ENCODE measurements at places on chromosomes 6 and 20. TPM values are rescaled to one million over a fixed set of nuclear protein-coding genes. Genes with fewer than 3 reads are reported as not detected.
A peak's percentile ranks its signal among the peaks of the same experiment; 100 is the strongest.

The KCNS1 gene
- total RNA-seq = not detected

GRCh38 chr20:13118676-13119075 is 102.4 kb upstream of the ISM1 start:
- H3K4me1 ChIP-seq = no peaks in the 10 kb centered on the region
- H3K27me3 ChIP-seq = no peaks in the 10 kb centered on the region
- H3K4me3 ChIP-seq = no peak overlapping the region
- H3K27ac ChIP-seq = no peak overlapping the region
- DNase-seq = no peak

The CD93 gene
- 1.1 TPM for total RNA-seq

DNA sequence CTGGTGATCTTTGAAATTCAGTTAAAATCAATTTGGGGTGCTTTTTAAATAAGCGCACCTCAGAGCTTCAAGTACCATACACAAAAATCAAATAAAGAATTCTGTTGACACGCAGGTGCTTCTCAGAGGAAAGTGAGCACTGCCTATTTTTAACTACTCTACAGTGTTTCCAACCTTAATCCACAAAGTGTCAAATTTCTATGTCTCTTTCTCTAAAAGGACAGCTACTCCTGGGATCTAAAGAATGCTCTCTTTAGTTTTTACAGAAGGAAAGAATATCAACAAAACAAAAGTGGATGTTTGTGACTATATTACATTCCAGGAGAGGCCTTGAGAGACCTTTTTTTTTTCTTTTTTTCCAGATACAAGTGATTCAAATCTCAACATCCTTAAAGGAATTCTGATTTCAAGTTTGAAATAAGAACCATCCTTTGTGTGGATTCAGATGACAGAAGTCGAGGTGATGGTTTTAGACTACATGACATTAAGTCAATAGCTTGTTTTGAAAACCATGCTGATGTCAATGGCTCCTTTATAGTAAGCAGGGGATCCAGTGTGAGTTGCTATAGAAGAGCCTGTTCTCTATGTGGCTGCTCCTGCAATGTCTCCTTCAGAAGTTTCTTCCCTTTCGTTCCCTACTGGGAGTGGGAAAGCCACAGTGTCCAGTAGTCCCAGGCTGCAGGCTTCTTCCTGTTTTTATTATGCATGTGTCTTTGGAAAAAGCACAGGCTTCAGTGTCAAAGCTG is 67.2 kb upstream of the DEFB112 start:
- no peaks in the 10 kb centered on the region for H3K4me1 ChIP-seq
- no peaks in the 10 kb centered on the region for H3K36me3 ChIP-seq
- no peaks in the 10 kb centered on the region for H3K27me3 ChIP-seq
- no peak overlapping the region for H3K4me3 ChIP-seq

DNA sequence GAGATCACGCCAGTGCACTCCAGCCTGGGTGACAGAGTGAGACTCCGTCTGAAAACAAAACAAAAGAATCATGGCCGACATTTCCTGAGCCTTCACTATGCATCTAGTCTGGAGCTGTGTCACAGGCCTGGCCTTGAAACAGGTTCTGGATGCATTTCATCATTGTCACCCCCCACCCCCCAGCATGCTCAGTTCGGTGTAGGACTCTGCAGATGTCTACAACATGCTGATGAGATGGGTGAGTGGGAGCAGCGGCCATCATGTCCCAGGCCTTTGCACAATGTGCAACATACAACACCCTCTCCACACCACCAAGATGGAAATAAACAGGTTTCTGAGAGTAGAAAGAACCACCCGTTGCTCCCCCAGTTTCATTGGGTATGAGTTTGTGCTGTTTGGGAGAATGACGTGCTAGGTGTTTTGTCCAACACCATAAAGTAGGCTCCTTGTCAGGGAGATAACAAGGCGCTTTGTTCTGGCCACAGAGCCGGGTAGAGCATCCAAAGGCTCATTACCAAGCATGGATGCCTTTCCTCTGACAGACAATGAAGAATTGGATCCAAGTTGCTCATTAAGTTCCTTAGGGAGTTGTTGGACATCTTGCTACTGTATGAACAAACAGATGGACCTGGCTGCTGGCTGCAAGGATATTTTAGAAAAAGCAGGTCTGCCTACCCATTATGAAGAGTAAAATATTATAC is 22.1 kb downstream of the SNHG17 start:
- peaks cover 47% of the 10 kb centered on the region for H3K36me3 ChIP-seq
- no peak overlapping the region for H3K27ac ChIP-seq
- no peaks in the 10 kb centered on the region for H3K4me1 ChIP-seq

GRCh38 chr6:134772671-134773360 is 177.1 kb downstream of the ALDH8A1 start:
- H3K4me3 ChIP-seq = no peak overlapping the region
- H3K27me3 ChIP-seq = no peaks in the 10 kb centered on the region
- no peak for DNase-seq
- H3K36me3 ChIP-seq = no peaks in the 10 kb centered on the region
- H3K27ac ChIP-seq = no peak overlapping the region

GRCh38 chr20:64158346-64159285 is 5.6 kb upstream of the MYT1 start:
- no peak overlapping the region for H3K27ac ChIP-seq
- no peaks in the 10 kb centered on the region for H3K4me1 ChIP-seq
- no peaks in the 10 kb centered on the region for H3K36me3 ChIP-seq
- DNase-seq = no peak
- no peak overlapping the region for H3K4me3 ChIP-seq

The MEP1A gene
- total RNA-seq = not detected

DNA sequence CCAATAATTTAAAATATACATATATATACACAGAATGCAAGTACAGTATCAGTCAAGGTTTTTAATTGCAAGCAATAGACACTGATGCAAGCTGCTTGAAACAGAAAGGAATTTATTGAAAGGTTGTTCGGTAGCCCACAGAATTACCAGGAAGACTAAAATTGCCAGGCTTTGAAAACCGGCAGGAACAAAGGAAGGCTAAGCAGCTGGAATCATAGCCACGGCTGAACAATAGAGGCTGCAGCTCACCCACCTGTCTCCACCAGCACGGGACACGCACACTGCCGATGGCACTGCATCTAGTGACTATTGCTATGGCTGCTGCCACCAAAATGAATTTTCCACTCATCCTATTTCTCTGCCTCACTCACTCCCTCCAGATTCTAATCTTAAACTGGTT is 22.0 kb upstream of the L3MBTL3 start:
- no peaks in the 10 kb centered on the region for H3K27me3 ChIP-seq
- DNase-seq = no peak
- H3K36me3 ChIP-seq = no peaks in the 10 kb centered on the region
- H3K27ac ChIP-seq = no peak overlapping the region

DNA sequence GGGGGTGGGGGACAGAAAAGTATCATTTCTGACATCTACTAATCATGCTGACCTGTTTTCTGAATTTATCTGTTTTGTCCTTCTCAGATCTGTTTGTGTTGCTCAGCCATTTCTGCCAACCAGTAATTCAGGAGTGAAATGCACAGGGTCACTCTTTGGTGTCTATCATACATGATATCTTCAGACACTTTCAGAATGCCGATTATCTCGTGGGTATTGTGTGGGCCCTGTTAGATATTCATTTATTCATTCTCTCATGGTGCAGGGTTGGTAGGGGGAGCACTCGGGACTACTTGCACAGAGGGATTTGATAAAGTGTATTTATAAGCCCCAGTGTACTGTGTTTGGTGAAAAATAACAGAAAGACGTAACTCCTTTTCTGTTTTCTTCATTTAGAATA is 101.2 kb upstream of the CITED2 start:
- no peak overlapping the region for H3K27ac ChIP-seq
- peaks cover 4% of the 10 kb centered on the region for H3K4me1 ChIP-seq
- no peaks in the 10 kb centered on the region for H3K36me3 ChIP-seq
- H3K27me3 ChIP-seq = no peaks in the 10 kb centered on the region

- H3K36me3 ChIP-seq = no peaks in the 10 kb centered on the region
- no peak overlapping the region for H3K4me3 ChIP-seq
- peaks cover 8% of the 10 kb centered on the region for H3K4me1 ChIP-seq
- no peak for DNase-seq
Observed at GRCh38 chr20:271069-271468, 13.5 kb downstream of the DEFB132 start.

DNA sequence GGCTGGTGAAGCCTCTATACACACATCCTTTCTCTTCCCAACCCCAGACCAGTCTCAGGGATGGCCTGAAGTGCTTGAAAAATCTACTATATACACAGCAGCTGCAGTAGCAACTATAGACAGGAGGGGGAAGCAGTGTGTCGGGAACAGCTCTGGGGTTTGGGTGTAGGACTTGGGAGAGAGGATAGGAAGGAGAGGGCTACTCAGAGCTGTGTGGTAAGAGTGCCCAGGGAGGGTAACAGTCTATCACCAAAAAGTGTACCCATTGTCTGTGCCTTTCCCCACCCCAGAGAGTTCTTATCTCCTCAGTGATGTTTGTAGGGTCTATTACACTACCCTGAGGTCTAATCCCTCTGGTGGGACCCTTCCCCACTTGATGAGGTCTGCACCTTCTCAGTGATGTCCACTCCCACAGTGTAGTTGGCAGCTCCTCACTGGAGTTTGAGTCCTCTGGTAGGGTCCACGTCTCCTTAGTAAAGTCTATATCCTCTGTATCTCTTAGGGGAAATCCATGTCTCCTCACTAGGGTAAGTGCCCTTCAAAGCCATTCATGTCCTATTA is 1.5 kb upstream of the GGT7 start:
- peaks cover 55% of the 10 kb centered on the region for H3K4me1 ChIP-seq
- H3K27ac ChIP-seq = no peak overlapping the region
- H3K4me3 ChIP-seq = no peak overlapping the region
- DNase-seq = peak; percentile 50

The PHF10 gene
- total RNA-seq = 93.9 TPM

DNA sequence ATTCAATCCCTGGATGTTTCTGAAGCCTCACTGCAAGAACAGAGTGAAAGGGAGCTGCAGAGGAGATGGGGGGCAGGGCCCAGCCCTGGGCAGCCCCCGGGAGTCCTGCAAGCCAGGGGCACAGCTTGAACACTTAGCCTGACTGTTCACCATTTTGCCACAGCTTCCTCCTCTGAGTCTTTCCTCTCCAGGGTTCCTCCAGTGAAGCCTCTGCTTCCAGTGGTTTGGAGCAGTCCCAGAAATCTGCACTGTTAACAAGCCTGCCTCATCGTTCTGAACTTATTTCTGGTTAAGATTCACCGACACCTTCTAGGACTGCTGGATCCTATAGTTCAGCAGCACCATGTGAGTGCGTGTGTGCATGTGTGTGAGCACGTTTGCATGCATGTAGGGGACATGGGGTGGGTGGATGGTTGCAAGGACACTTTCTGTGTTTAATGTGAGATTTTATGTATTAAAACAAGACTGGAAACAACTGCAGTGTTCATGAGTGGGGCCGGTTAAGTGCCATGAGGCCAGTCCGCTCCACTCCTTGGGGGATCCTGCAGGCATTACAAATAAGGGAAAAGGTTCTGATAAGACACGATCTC is 24.6 kb downstream of the CEBPB start:
- no peak overlapping the region for H3K4me3 ChIP-seq
- DNase-seq = no peak
- H3K36me3 ChIP-seq = no peaks in the 10 kb centered on the region
- peaks cover 7% of the 10 kb centered on the region for H3K4me1 ChIP-seq
- no peaks in the 10 kb centered on the region for H3K27me3 ChIP-seq
